Cerebellar nuclear complex (tissue), 1 donor: ENCODE measurements at places on chromosomes 12 and 14.

- DNase-seq, result no peak
Observed at GRCh38 chr14:92404421-92404820, 81.5 kb downstream of the SLC24A4 start.

- no peak for DNase-seq
Observed at GRCh38 chr12:105106621-105107020, 910 bp upstream of the WASHC4 start.

- no peak for DNase-seq
Observed at GRCh38 chr14:101504096-101504948, 57.0 kb upstream of the DIO3 start.

DNA sequence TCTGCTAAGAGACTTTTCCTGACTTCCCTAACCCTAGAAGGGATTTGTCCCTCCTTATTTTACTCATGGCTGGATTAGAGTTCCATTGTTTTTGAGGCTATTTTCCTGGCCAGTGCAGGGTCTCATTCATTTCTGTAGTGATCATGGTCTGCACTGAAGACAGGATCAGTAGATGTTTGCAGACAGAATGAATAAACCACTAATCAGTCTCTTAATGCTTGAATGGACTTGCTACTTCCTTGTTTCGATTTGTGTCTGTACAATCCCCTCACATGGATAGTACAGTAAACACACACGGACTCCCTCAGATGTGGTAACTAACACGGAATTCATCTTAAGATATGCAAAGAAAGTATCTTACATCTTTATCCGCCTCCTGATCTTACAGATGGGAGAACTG, 102.6 kb upstream of the PRB2 start:
- DNase-seq, result no peak

GRCh38 chr12:104990950-104991349, 4.8 kb downstream of the NOPCHAP1 start:
- DNase-seq, result no peak

GRCh38 chr12:22409377-22410164, 75.1 kb upstream of the ST8SIA1 start:
- DNase-seq, result no peak

DNA sequence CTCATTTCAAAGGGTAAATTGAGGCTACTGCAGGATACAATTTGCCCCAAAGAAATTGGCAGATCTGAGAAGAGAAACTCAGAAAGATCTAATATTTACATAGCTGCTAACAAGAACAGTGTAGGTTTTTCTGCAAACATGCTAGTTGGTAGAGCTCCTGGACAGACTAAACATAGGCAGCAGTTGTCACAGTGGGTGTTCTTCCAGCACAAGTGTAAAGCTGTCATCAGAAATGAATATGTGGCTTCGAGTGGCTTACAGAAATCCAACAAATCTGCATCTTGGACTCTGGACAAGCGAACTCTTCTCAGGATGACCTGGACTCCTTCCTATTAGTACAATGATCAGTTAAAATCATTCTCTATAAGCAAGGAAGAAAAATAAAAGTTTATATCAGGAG, 5.9 kb downstream of the CBX5 start:
- DNase-seq, result peak; percentile 36

DNA sequence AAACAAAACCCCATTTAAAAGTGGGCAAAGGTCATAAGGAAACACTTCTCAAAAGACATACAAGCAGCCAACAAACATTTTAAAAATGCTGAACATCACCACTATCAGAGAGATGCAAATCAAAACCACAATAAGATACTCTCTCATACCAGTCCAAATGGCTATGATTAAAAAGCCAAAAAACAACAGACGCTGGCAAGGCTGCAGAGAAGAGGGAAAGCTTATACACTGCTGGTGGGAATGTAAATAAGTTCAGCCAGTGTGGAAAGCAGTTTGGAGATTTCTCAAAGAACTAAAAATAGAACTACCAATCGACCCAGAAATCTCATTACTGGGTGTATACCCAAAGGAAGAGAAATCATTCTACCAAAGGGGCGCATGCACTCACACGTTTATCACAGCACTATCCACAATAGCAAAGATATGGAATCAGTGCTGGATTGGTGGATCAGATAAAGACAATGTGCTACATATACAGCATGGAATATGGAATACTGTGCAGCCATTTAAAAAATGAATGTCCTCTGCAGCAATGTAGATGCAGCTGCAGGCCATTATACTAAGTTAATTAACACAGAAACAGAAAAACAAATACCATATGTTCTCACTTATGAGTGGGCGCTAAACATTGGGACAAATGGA, 102.1 kb upstream of the DAAM1 start:
- no peak for DNase-seq

GRCh38 chr12:67426067-67426466, 156.9 kb downstream of the CAND1 start:
- DNase-seq, result no peak

DNA sequence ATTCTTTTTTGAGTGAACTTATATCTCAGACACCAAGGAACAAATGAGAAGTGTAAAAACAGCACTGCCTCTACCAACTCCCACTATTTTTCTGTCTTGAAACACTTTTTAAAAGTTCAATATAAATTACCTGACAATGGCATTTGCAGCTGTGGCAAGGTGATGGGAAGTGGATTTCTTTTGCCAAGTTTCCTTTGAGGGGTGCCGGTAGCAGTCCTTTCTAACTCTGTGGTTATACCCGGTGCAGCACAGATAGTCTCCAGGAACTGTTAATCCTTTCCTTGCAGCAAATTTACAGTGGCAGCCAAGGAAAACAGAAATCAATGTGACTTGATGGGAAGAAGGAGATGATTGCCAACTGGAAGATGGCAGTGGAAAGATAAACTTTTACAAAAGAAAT, 243.7 kb downstream of the BCAT1 start:
- DNase-seq, result no peak

GRCh38 chr12:111954969-111955368, 58.0 kb downstream of the TMEM116 start:
- no peak for DNase-seq

- no peak for DNase-seq
Observed at GRCh38 chr12:3420693-3421092, 70.3 kb upstream of the PRMT8 start.

GRCh38 chr12:26614011-26614616, 218.9 kb downstream of the ITPR2 start:
- peak; percentile 30 for DNase-seq

DNA sequence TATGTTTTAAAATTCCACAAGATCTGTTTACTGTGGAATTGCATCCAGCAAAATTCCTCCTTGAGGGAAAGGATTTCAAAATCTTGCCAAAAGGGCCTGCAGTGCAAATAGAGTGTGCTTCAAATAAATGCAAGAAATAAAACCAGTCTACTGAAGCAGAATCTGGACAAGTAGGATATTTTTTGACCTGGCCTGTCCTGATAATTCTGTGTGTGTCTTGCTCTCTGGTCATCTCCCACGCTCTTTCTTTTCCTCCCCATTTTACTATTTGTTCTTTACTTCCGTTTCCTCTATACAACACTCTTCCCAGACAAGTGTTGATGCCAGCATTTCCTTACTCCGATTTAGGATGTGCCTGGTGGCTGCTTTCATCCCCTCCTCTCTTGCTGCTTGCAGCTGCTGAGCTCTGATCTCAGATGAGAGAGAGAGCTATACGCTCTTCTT, 115.9 kb downstream of the GPR135 start:
- DNase-seq, result no peak

- DNase-seq, result no peak
Observed at GRCh38 chr12:48110691-48111311, 4.9 kb upstream of the SENP1 start.

DNA sequence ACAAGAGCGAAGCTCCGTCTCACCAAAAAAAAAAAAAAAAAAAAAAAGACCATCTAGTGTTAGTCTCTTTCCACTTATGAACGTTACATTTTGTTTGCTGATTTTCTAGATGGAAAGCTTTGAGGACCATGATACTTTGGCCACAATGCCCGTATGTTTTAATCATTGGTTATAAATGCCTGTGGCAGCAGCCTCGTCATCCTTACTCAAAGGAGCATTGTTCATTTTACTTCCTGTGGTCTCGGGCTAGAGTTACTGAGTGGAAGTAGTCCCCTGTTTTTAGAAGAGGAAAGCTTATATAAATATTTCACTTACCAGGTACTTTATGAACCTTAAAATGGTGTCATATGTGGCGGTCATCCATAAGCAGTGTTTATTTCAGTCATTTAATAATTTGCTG, 359.9 kb downstream of the AEBP2 start:
- no peak for DNase-seq

GRCh38 chr14:96095581-96096476, 56.7 kb downstream of the C14orf132 start:
- no peak for DNase-seq

DNA sequence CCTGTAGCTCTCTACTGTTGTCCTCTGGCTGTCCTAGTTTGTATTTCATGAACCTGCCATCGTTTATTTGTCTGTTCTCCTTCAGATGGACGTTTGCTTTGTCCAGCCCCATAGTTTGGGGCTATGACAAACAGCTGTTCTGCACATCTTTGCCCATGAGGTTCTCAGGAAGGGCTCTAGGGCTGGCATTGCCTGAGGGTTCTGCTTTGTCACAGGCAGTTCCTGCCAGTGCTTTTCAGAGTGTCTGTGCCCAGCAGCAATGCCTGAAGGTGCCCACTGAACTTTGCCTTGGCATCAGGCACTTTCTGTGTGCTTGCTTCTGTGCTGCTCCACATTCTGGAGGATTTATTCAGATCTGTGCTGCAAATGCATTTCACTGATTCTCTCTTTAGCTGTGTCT, 361.3 kb downstream of the TMEM121 start:
- DNase-seq, result no peak

GRCh38 chr12:110860833-110861296, 14.1 kb downstream of the CCDC63 start:
- DNase-seq, result no peak

DNA sequence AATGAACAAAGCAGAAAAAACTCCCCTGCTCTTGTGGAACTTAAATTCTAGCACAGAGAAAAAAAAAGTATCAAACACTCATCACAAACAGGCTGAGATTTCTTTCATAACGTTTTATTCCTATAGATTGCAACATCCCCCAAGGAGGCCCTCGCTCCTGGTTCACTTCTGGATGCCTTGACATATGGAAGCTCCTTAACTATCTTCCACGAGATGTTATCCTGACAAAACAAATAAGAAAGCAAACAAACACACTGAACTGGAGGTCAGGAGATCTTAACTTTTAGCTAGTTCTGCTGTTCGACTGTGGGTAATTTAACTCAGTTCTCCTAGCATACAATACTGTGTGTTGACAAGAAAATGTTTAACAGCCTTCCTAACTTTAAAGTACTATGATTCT, 104.8 kb downstream of the ETV6 start:
- no peak for DNase-seq

DNA sequence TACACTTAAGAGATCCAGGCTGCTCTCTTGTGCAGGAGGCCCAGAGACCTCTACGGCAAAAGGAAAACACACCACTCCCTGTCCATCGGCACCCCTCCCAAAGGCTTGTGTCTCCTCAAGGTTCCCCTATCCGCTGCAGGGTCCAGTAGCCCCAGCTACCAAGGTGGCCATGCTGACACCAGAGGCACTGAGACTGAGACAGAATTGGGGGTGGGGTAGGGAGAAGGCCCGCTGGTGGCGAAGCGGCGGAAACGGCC, 590 bp downstream of the DDIT3 start:
- DNase-seq, result no peak

DNA sequence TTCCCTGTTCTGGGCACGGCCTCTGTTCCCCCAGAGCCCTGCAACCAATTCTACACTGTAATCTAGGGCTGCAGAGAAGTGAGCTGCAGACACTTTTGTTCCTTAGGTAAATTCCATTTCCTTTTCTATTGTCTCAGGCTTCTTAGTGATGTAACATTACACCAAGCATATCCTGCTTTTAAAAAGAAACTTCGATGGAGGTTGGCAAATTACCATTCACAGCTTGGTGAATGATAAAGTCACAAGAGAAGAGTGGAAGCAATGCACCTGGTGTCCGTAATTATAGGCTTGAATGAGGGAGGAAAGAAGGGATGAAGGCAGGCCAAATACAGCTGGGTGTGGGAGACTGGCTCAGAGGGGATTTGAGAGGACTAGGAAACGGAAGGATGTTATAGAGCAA, 68.6 kb downstream of the PPM1A start:
- DNase-seq, result no peak

DNA sequence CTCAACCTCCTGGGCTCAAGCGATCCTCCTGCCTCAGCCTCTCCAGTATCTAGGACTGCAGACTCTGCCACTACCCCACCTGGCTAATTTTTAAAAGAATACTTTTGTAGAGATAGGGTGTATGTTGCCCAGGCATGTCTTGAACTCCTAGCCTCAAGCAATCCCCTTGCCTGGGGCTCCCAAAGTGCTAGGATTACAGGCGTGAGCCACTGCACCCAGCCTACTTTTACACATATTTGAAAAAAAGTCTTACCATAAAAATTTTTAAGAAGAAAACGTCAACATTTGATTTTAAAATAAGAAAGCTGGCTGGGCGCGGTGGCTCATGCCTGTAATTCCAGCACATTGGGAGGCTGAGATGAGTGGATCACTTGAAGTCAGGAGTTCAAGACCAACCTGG, 46.5 kb downstream of the DCAF5 start:
- no peak for DNase-seq

- DNase-seq, result no peak
Observed at GRCh38 chr14:61466249-61466904, 145.0 kb downstream of the PRKCH start.

GRCh38 chr14:24833385-24833784, 199.4 kb upstream of the GZMB start:
- no peak for DNase-seq

DNA sequence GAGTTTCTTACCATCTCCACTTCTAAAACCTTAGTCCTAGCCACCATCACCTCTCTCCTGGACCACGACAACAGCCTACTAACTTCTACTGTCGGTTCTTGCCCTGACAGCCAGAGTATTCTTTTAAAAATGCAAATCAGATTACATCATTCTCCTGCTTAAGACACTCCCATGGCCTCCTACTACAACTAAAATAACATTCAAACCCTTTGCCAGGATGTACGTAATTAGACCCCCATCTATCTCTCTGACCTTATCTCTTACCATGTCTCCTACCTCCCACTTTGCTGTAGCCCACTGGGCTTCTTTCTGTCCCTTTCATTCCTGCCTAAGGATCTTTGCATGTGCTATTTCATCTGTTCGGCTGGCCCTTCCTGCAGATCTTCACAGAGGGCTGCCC, 27.6 kb downstream of the TRIM9 start:
- DNase-seq, result no peak
